ENCODE measurements at places on chromosomes 12 and 14.

DNA sequence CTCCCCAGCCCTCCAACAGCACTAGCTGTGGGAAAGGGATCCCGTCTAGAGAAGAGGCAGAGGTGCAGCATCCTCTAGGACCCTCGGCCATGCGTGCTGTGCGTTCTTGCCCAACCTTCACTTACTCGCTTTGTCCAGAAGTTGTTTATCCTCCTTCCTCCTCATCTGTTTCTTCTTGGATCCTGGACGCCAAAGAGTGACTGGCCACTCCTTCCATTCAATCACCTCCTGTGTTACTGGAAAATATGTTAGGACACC is 140.5 kb downstream of the ZFP36L1 start:
- no peak for DNase-seq

GRCh38 chr12:28065889-28066630 is 93.5 kb upstream of the PTHLH start:
- DNase-seq = no peak

GRCh38 chr12:97559267-97559666 is 96.7 kb downstream of the RMST start:
- no peak for DNase-seq

GRCh38 chr14:91399868-91400640 is 17.6 kb downstream of the CCDC88C start:
- no peak for DNase-seq

DNA sequence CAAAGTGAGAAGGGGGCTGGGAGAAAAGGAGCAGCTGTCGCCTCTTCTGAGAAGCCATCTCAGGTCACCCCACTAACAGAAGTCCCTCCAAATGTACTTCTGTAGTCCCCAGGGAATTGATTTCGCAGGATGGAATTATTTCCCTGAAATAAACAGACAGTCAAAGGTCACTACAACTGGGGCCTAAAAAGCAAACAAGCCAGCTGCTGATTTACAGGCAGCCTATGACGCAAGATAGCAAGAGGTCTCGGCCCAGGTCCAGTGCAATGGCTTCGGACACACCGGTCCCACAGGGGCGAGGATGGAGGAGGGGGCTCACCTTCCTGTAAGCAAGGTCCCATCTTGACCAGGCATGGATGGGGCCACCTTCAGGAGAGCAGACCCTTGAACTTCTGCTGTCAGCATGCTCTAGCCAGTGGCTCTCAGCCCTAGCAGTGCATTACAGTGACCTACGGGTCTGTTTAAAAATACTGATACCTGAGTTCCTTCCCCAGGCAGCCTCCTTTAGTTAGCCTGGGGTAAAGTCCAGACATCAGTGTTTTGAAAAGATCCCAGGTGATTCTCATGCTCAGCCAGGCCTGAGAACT is 18.1 kb downstream of the NUAK1 start:
- no peak for DNase-seq

- no peak for DNase-seq
Observed at GRCh38 chr12:127717278-127717677, 549.7 kb upstream of the TMEM132C start.

DNA sequence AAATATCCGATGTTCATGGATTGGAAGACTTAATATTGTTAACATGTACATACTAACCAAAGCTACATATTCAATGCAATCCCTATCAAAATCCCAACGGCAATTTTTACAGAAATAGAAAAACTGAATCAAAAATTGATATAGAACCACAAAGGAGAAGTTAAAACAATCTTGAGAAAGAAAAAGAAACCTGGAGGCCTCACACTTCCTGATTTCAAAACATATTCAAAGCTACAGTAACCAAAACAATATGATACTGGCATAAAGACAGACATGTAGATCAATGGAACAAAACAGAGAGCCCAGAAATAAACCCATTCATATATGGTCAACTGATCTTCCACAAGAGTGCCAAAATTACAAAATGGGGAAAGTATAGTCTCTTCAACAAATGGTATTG is 5.4 kb upstream of the PELI2 start:
- DNase-seq = no peak
